NAMALWA (cell line): ENCODE measurements at places on chromosomes 1 and 21.

DNA sequence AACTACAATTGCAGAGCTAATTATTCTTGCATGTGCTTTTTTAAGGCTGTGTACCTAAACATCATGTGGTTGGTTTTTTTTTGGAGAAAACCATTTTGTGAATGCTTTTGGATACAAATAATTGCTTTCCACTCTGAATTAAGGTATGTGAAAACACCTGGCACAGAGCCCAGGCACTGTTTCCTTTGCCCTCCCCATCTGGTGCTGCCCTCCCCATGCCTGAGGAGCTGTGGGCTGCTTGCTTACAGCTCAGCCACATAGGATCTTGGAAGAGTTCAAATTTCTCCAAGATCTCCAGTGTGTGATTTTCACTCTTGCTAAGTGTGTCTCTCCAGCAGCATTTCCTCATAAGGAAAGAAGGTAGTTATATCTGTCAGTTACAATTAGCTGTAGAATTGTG, 27.8 kb downstream of the DNM3 start:
- DNase-seq = no peak

- DNase-seq = no peak
These were observed 89.0 kb downstream of the TIAM1 start for GRCh38 chr21:31255036-31255435.

DNA sequence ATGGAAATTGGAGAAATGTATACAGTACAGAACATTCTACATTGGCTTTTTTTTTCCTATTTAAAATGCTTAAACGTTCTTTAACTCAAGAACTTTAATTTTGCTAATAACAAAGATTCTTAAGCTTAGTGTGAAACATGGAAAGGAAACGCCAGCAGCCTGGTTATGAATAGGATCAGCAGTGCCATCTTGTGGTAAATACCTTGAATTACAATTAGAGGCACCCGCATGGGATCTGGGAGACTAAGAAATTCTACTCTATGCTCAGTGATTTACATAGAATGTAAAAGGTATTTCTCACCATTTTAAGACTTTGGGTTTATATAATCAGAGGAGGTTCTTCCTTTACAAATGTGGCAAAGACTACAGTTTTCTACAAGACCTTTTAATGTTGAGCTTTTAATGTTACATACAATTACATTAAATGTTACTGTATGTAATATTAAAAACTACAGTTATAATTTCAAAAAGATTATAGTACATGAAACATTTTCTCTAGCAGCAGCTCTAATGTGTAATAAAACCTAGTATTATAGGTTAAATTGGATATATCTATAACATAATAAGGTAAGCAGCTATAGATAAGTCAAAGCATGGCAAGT, 32.1 kb upstream of the APOBEC4 start:
- DNase-seq = peak; percentile 87

DNA sequence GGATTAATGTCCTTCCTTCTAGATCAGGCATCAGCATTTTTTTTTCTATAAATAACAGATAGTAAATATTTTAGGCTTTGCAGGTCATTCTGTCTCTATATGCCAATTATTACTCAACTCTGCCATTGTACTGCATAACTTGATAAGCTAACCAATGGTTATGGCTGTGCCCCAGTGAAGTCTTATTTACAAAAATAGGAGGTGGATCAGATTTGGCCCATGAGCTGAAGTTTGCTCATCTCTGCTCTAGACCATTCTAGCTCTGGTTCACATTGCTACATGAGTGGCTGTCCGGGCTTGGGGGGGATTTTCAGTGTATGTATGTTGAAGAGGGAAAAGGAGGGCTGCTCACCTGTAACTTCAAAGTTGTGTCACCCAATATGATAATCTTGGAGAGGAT, 10.1 kb downstream of the RAB7B start:
- no peak for DNase-seq

GRCh38 chr1:17874710-17875109, 119.6 kb downstream of the ACTL8 start:
- DNase-seq = no peak

DNA sequence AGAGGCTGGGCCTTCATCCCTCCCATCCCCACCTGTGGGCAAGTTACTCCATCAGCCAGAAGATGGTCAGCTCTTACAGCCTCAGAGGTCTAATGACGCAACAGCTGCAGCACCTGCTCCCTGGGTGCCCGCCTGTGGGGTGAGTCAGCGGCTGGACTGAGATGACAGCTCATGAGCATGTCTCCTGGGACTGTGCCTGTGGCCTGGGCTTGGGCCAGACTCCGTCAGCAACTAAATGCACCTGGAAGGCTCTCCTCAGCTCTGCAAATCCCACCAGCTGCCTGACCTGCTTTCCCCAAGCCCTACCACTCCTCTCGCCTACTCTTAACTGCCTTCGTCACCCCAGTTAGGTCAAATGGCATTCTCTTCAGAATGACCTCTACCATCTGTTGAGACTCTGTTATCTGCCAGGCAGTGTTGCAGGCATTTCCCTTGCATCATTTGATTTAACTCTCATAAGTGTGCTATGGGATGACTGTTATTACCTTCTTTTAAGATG, 47.7 kb downstream of the ETS2 start:
- DNase-seq = peak; percentile 91

DNA sequence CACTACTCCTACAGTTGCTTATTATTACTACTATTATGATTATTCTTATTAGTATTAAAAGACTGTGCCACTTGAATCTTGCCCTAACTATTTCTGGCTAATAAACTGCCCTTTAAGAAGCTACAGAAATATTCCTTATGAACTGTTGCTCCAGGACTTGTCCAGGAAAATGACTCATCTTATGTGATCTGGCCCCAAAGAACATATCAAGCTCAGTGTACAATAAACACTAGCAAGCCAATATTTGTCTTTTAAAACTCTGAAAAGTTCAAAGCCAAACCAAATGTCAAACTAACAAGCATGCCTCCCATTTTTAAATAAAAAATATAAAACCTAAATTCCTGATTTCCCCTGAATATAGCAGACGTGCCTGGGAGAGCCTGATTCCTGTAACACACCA, 88.7 kb upstream of the SIM2 start:
- DNase-seq = no peak

DNA sequence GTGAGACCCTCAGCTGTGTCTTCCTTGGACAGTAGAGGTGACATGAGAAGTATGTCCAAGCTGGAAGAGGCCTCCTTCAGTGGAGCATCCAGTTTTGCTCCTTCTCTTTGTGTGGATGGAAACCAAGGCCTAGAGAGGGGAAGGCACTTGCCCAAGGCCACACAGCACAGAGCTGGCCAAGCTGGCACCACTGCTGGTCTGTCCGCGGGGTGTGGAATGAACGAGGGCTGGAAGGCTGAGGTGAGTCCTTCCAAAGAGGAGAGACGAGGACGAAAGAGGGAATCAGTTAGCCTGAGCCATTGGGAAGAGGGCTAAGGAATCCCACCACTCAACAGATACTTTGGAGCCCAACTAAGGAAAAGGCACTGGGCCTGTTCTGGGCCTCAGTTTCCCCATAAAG, 27.8 kb upstream of the SELENON start:
- DNase-seq = no peak

GRCh38 chr21:45073301-45074047, 906 bp upstream of the ADARB1 start:
- DNase-seq = no peak

DNA sequence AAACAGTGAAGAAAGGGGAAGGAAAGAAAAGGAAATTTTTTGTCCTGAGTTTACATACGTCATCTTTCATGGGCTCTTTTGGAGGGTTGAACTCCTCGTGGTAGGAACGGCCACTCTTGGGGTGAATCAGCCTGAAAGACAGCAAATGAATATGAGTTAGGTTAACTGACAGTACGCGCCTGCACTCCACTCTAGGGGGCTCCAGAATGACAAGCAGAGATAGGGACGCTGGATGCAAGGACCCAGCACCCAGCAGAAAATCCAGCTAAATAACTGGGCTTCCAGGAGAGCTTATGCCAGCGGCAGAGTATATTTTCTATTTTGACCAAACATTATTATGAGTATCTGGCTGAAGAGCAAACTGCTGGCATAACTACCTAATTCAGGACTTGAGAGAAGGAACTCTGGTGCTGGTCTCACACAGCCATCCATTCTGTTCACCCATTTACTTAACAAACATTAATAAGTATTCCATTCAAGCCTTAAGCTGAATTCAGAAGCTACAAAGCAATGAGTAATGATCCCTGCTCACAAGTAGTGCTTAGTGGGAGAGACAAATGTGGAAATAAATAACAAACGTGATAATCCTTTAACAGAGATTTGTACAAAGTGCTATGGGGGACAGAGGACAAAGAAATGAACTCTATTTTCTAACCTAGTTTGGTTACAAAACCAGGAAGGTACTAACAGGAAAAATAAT, 22.1 kb downstream of the AK2 start:
- DNase-seq = no peak

- no peak for DNase-seq
These were observed 32.7 kb downstream of the TRIM11 start for GRCh38 chr1:228373681-228374571.

DNA sequence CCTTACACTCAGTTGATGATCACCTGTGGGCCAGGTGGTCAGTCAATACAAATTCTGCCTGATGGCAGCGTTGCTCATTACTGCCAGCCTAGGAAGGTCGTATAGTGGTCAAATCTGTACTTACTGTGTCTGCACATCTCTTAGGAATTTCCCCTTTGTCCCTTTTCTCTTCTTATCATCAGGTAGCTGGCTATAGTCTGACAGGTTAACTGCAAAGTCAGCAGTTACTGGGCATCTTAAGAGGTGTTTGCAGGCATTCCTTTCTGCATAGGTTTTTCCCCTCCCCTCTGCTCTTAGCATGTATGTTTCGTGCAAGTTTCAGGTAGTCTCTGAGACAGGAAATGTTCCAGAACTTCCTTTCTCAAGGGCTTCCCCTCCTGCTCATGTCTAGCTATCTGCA, 298.7 kb downstream of the LRRIQ3 start:
- DNase-seq = no peak

- no peak for DNase-seq
These were observed at the start of gene GSTM3 for GRCh38 chr1:109740615-109741373. TSS of gene GSTM3 (minus strand) at chr1:109741038. CDS start at chr1:109740287, 751 bp downstream.

GRCh38 chr1:235057385-235058306, 71.0 kb downstream of the TOMM20 start:
- DNase-seq = no peak

GRCh38 chr1:231550448-231550781, 21.9 kb downstream of the TSNAX start:
- DNase-seq = peak; percentile 49

DNA sequence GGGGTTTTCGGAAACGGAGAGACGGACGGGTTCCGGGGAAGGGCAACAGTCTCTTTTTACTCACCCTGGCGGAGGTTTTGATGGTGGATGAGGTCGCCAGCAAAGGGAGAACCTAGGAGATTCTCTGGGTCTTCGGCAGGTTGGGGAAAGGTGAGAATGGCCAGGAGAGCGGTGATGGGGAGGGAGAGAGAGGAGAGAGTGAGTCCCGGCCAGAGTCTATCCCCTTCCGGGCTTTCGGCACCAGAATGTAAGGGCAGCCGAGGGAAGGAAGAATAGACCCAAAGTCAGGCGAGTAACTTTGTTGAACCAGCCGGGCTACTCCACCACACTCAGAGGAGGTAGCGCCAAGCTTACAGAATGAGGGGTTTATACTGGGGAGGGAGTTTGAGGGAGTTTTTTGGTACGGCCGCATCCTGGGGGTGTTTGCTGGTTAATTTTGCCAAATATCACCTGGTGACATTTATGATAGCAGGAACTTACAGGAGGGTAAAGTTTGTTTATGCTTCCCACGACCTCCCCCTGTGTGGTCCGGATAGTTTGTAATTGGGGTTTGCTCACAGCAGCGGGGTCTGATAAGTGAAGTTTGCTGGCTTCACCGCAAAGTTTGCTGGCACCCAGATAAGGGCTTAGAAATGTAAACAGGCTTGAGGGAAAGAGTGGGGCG, 141.1 kb upstream of the ETV3 start:
- no peak for DNase-seq

DNA sequence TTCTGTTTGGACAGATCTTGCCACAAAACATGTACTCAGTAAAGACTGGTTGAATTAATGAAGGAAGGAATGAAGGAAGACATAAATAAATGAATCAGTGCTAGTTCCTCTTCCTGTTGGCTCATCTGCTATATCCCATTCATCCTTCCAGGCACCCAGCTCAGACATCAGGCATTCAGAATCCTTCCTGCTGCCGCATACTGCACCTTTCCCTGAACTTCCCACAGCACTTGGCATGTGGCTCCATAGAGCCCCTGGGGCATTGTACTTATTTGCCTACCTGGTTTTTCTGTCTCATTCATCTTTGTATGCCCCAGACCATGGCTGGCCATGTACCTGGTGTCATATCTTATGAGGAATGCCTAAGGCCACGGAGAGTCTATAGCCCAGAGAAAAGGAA, 34.4 kb upstream of the ZNF648 start:
- no peak for DNase-seq
